Stimulated activated CD4-positive, alpha-beta T cell treated with anti-CD3 and anti-CD28 coated beads, Interleukin-2, amount 100 ng/mL, for 24 hours (primary cell): ENCODE measurements at places on chromosomes 5 and 9.

GRCh38 chr9:109317311-109317978, 3.4 kb downstream of the EPB41L4B start:
- DNase-seq, result no peak

GRCh38 chr5:60444661-60445360, 255.2 kb downstream of the DEPDC1B start:
- DNase-seq, result no peak

DNA sequence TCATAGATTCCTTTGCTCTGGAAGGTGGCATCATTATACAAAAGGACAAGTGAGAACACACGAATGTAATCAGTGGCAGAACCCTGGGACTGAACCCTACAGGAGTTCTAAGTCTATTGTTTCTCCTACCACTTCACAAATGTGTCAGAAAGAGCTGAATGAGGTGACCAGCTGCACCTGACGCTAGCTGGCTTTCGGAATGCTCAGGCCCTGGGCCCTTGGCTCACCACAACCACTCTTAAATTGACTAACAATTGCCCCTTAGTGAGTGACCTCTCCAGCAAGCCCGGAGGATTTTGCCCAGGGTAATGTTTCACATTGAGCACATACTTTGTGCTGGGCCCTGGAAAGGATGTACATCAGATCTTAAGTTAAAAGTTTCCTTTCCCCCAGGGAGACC, 41.2 kb upstream of the ABCA1 start:
- DNase-seq, result no peak

GRCh38 chr9:124239249-124240073, 18.3 kb upstream of the NEK6 start:
- DNase-seq, result no peak

DNA sequence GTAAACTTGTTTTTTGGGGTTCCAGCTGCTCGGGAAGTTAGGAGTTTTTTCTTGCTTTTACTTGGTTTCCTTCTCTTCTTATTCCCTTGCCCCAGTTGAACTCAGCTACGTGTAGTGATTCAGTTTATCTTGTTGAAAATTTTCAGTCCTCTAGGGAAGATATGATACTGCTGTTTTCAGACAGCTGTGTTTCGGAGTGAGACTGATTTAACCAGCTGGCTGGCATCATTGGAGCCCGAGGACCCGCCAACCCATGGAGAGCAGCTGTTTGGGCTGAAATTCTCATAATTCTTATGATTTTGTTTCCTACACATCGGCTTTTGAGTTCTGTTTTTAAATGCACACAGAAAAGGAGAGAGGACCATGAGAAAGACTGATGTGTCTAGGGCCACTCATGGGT, 271.5 kb downstream of the NR3C1 start:
- DNase-seq, result no peak
